ENCODE measurements at places on chromosomes 1 and 21.

DNA sequence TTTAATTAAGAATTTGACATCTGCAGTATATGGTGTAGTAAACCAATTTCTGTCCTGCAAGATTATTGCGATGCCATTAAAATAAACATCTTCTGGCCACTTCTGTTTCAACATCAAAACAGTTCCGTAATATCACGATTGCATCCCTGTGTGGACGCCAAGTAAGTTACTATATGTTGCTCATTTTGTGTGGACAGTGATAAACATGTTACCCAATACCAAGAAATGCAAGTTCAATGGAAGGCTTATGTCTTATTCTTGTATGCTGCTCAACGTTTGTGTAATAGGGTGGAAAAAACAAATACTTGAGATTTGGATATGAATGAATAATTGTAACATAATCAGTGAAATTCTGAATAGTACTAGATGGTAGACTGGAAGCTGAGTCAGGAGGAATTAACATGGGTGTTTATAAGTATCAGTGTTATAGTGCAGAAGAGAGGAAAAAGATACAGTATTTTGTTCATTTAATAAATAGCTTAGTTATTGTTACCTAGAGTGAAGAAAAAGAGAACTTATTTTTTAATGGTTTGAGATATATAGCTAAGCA is 15.2 kb downstream of the TTC3 start:
- no peak for DNase-seq

GRCh38 chr1:67729872-67730271 is 44.9 kb downstream of the GADD45A start:
- no peak for DNase-seq

DNA sequence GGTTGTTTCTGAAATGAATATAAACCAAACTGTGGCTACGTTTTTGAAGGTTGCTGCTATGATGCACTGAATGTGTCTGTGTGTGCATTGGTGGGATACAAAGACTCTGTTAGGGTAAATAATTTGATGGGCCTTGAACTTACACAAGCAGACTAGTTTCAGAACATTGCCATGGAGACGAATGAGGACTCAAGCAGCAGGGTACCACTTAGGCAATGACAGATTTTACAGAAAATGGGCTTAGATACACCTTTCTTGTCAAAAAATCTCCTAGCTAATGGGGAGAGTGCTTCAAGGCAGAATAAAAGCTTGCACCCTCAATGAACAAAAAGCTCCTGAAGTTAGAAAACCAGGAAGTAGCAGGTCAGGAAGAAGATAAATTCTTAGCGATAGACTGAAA is 55.7 kb downstream of the IER5 start:
- DNase-seq, result no peak

DNA sequence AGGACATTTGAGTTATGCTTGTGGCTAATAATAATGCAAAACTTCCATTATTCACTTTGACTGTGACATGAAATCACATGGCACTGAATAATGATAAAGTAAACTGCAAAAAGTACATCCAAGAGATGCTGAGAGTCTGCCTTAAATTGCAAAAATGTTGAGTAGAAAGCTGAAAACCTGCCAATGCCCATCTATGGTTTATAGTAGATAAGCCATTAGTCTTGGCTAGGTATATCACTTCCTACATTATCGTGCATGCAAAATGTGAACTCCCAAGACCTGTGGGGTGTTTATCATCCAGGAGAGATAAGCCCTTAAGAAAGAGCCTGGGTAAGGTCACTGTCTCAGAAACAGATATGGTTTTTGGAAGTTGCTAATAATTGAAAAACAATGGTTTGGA is 208.7 kb upstream of the DPYD start:
- DNase-seq, result no peak

DNA sequence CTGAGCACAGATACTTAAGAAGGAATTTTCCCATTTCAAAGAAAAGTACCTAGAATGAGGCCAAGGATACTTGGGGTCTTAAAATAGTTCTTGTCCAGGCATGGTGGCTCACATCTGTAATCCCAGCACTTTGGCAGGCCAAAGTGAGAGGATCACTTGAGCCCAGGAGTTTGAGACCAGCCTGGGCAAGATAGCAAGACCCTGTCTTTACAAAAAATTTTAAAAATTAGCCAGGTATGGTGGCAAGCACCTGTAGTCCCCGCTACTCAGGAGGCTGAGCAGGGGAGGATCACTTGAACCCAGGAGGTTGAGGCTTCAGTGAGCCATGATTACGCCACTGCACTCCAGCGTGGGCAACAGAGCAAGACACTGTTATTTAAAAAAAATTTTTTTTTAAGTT is 29.0 kb downstream of the NFYC start:
- no peak for DNase-seq

Data from stimulated activated CD8-positive, alpha-beta memory T cell treated with anti-CD3 and anti-CD28 coated beads, Interleukin-15, amount 100 ng/mL, for 4 hours (primary cell).